ENCODE measurements at places on chromosomes 7 and 10.

DNA sequence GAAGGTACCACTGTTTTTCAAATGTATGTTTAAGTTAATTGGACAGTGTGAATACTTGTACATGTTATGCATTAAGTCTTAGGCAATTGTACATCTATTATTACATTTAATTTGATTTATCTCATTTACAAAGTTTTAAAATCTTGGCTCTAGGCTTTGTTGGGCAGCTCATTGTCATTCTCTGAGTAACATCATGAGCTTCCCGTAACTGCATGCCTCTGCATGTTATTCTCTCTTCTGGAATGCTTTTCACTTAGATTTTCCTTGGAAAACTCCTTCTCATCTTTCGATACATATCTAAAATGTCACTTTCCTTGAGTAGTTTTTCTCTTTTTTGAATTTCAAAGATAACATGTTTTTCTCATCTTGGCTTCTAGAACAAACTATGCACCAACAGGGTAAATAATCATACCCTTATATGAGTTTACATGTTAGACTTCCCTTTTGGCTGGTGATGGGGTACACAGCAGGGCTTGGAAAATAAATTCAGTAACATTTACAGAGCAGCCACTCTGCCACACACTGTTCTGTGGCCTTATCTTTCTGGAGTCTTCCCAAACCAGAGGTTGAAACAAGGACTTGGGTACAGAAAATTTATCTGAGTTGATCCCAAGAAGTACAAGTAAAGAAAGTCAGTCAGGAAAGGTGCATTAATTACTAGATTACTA lies 42.2 kb upstream of the A1CF start:
- no peak for DNase-seq

GRCh38 chr10:89245802-89246201 lies 5.8 kb downstream of the LIPA start:
- no peak for DNase-seq

DNA sequence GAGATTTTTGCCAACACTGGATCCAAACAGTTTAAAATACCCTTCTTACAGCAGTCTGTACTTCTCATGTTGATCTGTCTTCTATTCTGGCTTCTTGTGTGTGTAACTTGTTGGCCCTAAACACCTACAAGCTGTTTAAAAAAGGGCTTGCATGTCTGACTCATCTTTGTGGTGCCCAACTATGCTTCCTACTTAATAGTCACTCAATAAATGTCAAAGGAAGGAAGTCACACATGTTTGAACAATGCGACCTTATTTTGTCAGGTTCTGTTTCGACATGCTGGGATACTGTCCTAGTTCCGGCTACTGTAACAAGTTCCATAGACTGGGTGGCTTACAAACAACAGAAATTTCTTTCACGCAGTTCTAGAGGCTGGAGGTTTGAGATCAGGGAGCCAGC lies 9.4 kb upstream of the GRK5 start:
- no peak for DNase-seq

DNA sequence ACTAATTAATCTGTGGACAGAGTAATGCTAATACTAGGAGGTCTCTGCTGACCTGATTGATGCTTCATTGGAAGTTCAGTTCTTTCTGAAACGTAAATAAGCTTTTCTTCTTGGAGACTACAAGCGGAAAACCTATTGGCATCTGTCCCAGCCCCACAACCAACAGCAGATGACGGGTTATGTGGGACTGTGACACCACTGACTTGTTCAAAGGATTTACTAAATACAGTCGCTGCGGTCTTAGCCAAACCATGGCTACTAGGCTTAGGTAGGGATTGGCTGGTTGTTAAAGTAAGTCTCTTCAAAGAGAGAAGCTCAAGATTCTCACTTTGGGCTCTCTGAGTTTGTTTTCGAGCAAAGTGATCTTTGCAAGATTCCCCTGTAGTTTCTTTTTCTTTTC lies 68.3 kb downstream of the HYCC1 start:
- DNase-seq: no peak

- DNase-seq: no peak
Measured at GRCh38 chr10:110458266-110458920, 39.3 kb upstream of the DUSP5 start.

GRCh38 chr10:10794046-10794445 lies 223.6 kb upstream of the CELF2 start:
- no peak for DNase-seq

GRCh38 chr10:66629996-66630395 lies 295.8 kb upstream of the LRRTM3 start:
- no peak for DNase-seq

GRCh38 chr10:12521423-12521822 lies 172.1 kb downstream of the CAMK1D start:
- no peak for DNase-seq

DNA sequence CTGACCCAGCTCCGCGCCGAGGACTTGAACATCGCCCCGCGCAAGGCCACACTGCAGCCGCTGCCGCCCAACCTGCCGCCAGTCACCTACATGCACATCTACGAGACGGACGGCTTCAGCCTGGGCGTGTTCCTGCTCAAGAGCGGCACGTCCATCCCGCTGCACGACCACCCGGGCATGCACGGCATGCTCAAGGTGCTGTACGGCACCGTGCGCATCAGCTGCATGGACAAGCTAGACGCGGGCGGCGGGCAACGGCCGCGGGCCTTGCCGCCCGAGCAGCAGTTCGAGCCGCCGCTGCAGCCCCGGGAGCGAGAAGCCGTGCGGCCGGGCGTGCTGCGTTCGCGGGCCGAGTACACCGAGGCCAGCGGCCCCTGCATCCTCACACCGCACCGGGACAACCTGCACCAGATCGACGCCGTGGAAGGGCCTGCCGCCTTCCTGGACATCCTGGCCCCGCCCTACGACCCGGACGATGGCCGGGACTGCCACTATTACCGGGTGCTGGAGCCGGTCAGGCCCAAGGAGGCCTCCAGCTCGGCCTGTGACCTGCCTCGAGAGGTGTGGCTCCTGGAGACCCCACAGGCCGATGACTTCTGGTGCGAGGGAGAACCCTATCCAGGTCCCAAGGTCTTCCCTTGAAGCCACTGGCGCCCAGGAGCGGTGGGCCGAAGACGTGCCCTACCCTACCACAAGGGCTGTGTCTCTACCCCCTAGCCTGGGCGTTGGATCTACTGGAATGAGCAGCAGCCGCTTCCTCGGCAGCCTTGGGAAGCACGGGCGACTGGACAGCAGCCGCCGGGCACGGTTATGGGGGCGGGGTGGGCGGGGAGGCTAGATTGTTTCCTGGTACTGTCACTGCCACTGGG lies 945 bp downstream of the ADO start:
- DNase-seq: no peak

DNA sequence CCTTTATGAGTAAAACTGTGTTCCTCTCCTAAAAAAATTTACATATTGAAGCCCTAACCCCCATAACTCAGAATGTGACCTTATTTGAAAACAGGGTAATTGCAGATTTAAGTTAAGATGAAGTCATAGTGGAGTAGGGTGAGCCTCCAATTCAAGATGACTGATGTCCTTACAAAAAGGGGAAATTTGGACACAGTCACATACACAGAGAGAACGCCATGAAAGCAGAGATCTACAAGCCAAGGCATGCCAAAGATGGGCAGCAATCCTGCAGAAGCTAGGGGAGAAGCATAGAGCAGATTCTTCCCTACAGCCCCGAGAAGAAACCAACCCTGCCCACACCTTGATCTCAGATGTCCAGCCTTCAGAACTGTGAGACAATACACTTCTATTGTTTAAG lies 23.8 kb upstream of the ADD3 start:
- DNase-seq: no peak

Measured in HL-60 (cell line).